ENCODE measurements at places on chromosomes 3 and 15. TPM values are rescaled to one million over a fixed set of nuclear protein-coding genes. Genes with fewer than 3 reads are reported as not detected.

MAP1A gene
- 35.7 TPM for total RNA-seq

BMF gene
- total RNA-seq = 4.2 TPM

ALPK3 gene
- total RNA-seq = 1.6 TPM

RHCG gene
- total RNA-seq = 2.7 TPM

GOLGA8R gene
- total RNA-seq = 0.62 TPM

CDV3 gene
- 117 TPM for total RNA-seq

TEX55 gene
- not detected for total RNA-seq

MUC4 gene
- not detected for total RNA-seq

PIK3CB gene
- 39.3 TPM for total RNA-seq

PLA2G4F gene
- total RNA-seq = not detected

SMCO1 gene
- total RNA-seq = not detected

WDR49 gene
- 21.4 TPM for total RNA-seq
